ENCODE measurements at places on chromosomes 16 and 17.

GRCh38 chr16:70254180-70254964 is 2.6 kb upstream of the EXOSC6 start:
- DNase-seq: no peak

- DNase-seq: no peak
These were observed 40.5 kb downstream of the DCUN1D3 start for GRCh38 chr16:20859699-20860098.

GRCh38 chr17:49523706-49524472 is 28.8 kb downstream of the NGFR start:
- DNase-seq: no peak

- DNase-seq: no peak
These were observed 34.5 kb downstream of the MAP1LC3B start for GRCh38 chr16:87426423-87427215.

GRCh38 chr17:29038085-29038795 is 4.7 kb upstream of the PIPOX start:
- DNase-seq: no peak

- no peak for DNase-seq
These were observed 248.6 kb downstream of the FTO start for GRCh38 chr16:53952215-53953208.

DNA sequence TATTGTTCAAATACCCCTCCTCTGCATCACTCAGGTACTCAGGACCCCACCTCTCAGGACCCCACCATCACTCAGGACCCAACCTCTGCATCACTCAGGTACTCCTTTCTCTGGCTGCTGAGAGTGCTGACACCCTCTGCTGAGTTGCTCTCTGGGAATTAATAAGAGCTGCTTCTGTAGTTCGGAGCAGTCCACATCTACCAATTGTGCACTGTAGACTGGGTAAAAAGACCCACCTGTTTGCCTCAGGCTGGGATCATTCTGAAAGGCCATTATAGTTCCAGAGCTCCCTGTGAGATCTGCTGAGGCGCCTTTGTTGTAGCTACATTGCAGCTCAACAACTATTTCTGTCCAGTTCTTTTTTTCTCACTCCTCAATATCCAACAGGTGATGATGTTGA is 276.3 kb upstream of the MYOCD start:
- DNase-seq: no peak

- DNase-seq: no peak
These were observed 29.4 kb upstream of the CACNG5 start for GRCh38 chr17:66805567-66805966.

All from stimulated activated CD4-positive, alpha-beta T cell treated with anti-CD3 and anti-CD28 coated beads, Interleukin-1b, Interleukin-23, amount 100 ng/mL, for 1 hour (primary cell).